ENCODE measurements at places on chromosomes 5 and 9.

- DNase-seq, result no peak
Measured at GRCh38 chr9:100217536-100217935, 118.5 kb downstream of the INVS start.

DNA sequence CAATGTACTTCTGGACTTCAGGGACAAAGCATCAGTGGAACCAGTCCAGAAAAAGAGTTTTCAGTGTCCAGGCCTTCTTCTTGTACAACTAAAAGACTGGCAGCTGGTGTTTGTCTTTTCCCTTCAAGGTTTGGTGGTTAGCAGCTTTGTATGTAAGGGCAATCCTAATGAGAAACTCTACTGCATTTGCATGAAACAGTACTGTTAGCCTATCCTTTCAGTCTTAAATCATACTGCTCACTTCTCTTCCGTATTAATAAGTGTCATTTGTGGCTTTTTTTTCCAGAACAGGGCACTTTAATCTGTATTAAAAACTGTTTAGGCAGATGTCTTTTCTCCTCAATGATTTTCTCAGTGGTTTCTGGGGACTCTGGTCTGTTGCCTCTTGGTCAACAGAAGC lies 48.9 kb downstream of the FAM174A start:
- no peak for DNase-seq

DNA sequence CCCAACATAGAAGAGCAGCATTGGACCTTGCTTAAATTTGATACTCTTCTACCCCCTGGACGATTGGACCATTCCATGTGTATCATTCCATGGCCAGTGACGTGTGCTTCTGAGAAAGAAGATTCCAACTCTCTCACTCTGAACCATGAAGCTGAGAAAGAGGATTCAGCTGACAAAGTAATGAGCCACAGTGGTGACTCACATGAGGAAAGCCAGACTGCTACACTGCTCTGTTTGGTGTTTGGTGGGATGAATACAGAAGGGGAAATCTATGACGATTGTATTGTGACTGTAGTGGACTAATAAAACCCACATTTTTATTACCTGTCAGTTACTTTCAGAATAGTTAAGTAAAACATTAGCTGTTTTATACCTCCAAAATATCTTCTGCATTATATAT lies 7.5 kb downstream of the HSPA5 start:
- no peak for DNase-seq

DNA sequence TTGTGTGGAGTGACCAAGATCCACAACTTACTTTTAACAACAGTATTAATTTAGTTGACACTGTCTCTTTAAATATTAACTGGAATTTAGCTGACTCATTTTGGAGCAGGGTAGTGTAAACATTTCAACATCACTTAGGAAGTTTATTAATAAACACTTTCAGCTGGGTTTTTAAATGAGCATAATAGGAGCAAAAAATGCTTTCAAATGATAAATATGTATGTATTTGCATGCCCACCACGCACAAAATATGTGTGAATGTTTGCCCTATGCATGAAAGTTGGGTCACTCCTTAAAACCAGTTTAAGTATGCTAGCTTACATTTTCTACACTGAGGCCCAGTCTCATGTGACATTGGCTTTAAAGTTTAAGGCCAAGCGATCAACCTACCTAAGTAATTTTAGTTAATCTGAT lies 2.9 kb downstream of the ZFAND5 start:
- DNase-seq, result no peak

DNA sequence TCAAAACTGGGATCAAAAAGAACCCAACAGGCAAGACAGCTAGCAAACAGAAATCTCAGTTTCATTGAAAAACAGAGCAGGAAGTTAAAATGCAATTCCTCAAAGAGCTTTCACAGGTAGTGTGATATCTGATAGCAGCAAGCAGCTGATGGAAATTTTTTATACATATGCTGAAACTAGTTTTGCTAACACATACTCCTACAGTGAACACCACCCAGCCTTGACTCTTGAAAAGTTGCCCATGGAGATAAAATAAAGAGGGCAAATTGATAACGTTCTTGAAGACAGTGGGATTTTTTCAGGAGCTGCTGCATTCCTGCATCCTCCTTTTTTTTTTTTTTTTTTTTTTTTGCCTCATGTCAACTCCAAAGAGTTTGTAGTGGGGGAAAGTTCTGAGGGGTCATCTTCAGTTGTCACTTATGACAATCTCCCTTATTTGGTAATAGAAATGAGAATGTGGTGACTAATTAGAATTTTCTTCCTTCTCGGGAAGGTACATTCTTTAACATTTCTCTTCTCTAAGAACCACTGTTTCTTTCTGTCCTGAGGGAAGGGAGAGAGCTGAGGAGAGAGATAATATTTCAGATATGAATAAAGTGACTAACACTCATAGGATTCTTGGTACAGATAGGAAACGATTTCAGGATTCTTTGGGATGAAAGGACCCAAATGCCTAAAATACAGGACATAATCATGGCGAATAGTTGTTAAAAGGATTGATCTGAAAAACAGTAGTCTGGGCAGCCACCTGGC lies 24.6 kb downstream of the SH3RF2 start:
- no peak for DNase-seq

GRCh38 chr9:122393284-122393983 lies 22.6 kb downstream of the PTGS1 start:
- no peak for DNase-seq

DNA sequence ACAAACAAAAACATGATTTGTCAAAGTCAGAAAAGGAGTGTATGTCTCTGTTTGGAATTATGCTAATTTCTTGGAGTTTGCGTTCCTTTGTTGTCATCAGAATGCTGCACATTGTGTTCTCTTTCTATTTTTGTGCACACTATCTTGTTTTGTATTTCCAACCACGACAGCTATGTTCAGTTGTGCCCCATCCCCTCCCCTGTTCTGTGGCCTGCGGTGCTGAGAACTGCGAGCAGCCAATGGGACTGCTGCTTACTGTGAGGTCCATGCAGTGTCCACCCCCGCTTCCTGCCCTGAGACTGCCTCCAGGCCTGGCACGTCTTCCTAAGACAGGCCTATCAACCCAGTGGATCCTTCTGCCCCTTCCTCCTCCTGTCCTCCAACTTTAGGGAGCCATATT lies 76.8 kb downstream of the PALM2AKAP2 start:
- no peak for DNase-seq

DNA sequence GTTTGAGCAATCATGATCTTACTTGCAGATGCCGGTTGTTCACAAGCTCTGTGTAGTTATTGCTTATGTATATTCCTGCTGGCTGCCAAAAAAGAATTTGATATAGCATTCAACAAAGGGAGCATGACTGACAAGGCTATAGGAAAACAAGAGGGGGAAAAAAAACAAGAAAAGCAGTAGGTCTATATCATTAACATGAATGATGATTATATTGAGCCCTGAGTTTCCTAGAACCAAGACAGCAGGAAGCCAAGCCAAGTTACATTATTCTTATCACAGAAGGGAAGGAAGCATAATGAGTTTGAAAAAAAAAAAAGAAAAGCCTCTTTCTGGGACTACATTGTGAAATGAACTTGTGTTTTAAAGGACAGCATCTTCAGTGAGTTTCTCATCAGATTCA lies 41.0 kb downstream of the TSTD2 start:
- no peak for DNase-seq

DNA sequence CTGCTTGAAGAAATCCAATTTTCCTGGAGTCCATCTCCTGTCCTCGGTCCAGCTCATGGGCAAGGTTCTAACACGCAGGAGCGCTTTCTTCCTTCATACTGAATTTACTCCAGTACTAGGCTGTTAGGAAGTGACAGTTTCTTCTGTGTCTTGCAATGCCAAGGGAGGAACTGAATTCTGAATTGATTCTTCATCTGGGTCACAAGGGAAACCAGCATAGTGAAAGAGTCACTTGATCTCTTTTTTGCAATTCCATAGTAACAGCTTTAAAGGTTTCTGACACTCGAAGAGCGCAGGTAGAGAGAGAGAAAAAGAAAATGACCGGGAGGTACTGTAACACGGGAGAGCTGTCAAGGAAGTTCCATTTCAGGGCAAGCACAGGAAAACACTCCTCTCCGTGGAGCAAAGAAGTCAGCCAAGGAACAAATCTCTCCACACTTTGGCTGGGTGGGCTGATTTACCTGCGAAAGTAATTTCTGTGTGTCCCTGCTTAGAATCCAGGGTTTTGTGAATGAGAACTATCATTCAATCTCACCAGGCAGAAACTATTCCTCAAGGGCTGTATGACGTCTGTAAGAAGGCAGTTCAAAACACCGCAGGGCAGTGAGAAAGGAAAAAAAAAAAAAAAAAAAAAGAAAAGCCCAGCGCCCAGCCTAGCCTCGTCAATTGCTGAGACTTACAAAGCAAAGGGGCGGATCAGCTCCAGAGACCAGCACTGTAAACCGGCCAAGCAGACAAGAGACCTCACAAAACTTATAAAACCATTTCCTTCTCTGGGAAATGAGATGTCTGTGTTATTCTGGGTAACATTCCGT lies 617.8 kb downstream of the PDE4D start:
- DNase-seq, result no peak

- DNase-seq, result no peak
Measured at GRCh38 chr9:131976157-131977108, 103.2 kb downstream of the MED27 start.

DNA sequence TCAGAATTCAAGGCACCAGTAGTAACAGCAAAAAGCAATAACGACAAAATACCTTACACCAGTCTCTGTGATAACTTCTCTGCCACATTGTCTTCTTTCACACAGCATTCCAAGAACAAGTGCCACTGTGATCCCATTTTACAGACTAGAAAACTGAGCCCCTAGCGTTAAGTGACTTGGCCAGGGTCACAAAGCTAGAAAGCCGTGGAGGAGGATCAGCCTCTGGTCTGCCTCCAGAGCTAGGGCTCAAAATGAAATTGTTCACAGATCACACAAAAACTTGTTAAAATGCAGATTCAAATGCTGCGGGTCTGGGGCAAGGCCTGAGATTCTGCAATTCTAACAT lies 154.1 kb downstream of the FAM114A2 start:
- no peak for DNase-seq

DNA sequence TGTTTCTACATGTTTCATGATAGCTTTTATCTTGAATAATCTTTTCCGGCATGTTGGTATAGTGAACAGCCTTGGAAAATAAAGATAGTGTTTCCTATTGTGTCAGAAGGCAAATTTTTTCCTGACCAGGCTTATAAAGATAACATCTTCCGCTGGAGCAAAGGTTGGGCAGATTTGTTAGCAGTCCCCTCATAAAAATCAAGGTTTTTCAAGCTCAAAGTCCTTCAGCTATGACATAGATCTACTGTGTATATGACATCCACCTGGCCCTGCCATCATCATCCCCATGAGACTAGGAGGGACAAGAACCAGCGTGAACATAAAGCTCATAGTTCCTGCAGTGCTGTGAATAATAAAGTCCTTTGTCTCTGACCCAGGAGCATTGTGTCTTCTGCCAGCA lies 30.4 kb upstream of the OTULINL start:
- no peak for DNase-seq

GRCh38 chr5:159001247-159001646 lies 98.5 kb downstream of the EBF1 start:
- no peak for DNase-seq

GRCh38 chr5:6402939-6403338 lies 24.6 kb upstream of the MED10 start:
- no peak for DNase-seq

- DNase-seq, result no peak
Measured at GRCh38 chr5:142453932-142454331, 129.1 kb upstream of the SPRY4 start.

- no peak for DNase-seq
Measured at GRCh38 chr5:133236976-133237375, 185.2 kb downstream of the HSPA4 start.

DNA sequence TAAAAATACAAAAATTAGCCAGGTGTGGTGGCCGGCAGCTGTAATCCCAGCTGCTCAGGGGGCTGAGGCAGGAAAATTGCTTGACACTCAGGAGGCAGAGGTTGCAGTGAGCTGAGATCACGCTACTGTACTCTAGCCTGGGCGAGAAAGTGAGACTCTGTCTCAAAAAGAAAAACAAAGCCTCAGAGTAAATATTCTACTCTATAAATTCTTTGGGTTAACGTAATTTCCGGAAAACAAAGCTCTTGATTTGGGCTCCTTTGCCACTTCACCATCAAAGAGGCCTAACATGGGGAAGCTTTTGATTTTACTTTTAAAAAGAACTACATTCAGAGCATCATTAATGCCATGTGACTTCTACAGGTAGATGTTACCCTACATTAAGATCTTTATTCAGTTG lies 103.1 kb downstream of the SERINC5 start:
- peak; percentile 82 for DNase-seq

- DNase-seq, result no peak
Measured at GRCh38 chr5:89072842-89073672, 190.1 kb upstream of the MEF2C start.

DNA sequence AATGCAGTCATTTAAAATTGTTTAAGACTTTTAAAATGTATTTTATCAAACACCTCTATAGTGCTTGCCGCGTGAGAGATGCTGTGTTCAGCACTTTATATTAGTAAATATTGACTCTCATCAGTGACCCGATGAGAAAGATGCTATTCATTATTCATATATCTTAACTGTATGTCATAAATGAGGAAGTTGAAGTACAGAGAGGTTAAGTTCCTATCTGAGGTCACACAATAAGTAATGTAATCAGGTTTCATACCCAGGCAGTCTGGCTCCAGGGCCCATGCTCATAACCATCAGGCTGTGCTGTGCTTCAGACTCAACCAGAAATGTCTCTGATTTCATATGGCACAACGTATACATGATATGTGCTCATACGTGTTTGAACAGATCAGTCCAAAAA lies 119.0 kb downstream of the SV2C start:
- DNase-seq, result no peak

DNA sequence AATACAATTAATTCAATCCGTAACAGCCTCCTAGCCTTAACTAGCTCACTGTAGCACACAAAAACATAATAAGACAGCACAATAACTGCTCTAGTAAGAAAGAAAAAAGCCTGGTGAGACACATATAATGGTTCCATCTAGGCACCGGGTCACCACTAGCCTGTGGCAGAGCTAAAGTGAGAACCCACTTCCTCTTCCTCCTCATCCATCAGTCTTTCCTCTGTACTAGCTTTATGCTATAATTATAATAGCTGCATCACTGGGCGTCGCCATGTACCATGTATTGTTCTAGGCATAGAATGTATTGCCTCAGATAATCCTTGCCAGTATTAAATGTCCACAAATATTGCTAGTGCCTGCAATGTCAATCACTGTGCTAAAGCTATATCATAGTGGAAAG lies 23.1 kb downstream of the ADRB2 start:
- peak; percentile 16 for DNase-seq

DNA sequence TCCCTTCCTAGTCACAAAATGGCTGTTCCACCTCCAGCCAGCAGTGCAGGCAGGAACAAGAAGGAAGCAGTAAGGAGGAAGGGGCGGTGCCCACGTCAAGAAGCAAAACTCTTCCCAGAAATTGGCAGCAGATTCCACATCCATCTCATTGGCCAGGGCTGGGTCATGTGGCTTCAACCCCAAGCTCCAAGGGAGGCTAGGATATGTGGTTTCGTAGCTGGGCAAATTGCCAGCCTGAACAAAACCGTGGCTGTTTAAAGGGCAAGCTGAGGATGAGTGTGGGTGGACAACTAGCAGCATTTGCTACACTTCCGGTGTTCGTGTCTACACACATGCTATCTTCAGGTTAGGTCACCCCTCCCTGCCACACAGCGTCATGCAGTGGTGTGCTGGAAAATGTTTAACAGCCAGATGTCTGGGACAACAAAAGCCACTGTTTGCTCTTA lies 92.1 kb upstream of the MAP1B start:
- no peak for DNase-seq

- DNase-seq, result no peak
Measured at GRCh38 chr5:124583469-124584350, 162.7 kb downstream of the ZNF608 start.

GRCh38 chr5:83049370-83049885 lies 27.8 kb downstream of the TMEM167A start:
- no peak for DNase-seq

All from stimulated activated naive CD4-positive, alpha-beta T cell (primary cell).